ENCODE measurements at places on chromosomes 1 and 21.
A peak's percentile ranks its signal among the peaks of the same experiment; 100 is the strongest.

- no peak for DNase-seq
These were observed 183.3 kb downstream of the DHRS3 start for GRCh38 chr1:12434686-12435085.

- DNase-seq = no peak
These were observed 56.2 kb downstream of the EVA1C start for GRCh38 chr21:32468681-32469111.

GRCh38 chr1:200205216-200205995 lies 177.9 kb downstream of the NR5A2 start:
- DNase-seq = no peak

DNA sequence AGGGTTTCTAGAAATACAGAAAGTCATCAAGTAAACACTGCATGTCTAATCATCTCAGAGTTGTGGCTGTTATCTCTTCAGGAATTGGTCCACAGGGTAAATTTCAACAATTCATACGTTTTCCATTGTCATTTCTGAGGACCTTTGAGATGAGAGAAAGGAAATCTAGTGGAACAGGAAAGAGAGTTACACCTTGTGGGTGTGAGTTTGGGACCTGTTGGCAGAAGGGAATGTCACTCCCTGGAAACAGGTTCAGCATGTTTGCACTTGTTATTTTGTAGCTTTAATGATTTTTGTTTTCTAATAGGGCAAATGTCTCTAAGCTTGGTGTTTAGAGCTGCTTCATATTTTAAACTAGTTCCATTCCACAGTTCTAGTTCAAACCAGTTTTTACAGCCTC lies 5.6 kb downstream of the TMEM167B start:
- DNase-seq = no peak

DNA sequence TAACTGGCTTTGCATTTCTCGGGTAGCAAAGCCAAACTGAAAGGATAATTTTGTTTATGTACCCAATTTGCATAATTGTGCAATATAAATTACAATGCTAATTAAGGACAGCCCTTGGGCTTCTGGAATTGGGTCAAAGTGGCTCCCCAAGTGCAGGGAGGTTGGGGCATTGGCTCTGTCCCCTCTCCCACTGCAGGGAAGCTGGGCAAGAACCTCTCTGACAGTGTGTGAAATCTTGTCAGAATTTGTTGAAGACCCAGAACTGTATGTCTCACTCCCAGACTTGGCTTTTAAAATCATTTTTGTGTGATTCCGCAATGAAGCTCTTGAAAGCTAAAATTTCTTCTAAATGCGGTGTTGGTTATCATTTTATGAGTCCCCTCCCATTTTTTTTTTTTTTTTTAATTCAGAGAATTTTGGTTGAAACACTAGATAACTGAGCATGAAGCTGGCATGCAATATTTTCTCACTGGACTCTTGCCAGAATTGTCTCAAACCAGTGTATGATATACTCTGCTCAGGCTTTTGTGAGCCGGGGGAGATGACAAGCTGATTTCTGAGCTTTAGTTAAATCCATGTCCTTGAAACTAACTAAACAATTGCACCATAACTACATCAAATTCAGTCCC lies 878.9 kb upstream of the CXADR start:
- DNase-seq = no peak

DNA sequence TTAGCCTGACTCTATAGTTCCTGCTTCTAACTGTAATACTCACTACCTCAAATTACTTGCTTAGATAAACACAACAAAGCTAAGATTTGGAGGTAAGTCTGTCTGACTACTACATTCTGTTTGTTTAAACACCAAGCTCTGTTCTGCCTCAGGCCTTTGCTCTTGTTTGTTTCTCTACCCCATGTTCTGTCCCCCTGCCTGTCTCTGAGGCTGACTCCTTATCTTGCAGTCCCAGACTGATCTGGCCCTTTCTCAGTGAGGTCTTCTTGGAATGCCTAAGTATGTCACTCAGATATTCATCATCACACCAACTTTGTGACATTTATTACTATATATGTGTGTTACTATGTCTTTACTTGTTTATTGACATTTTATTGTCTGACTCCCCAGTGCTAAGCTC lies 425.5 kb downstream of the LMO4 start:
- no peak for DNase-seq

DNA sequence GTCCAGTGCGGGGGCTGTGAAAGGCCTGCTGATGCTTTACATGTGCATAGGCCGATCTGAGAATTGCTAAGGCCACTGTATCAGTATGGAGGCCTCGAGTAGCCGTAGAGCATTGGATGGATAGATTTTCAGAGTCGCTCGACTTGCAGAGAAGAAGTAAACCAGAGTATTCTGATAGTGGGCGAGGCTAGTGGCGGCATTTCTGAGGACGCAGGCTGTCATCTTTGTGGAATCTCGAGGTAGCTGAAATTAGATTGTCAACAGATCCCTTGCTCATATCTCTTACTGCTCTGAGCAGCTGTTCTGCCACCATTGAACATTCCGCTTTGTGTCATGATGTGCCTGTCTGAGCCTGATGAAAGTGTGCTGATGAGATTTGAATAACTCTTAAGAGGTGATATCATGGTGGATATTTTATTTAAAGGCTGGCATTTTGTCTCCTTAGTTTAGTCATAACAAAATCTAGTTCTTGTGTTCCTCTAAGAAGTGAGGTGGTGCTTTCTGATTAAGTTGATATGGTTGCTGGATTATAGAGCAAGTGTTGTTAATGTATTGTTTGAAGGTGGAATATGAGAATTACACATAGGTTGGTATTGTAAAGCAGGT lies 1.5 kb downstream of the KIF1B start:
- DNase-seq = peak; percentile 23
